Muscle of leg (tissue), 16 donors: ENCODE measurements at places on chromosomes 4 and X. TPM values are rescaled to one million over a fixed set of nuclear protein-coding genes. Genes with fewer than 3 reads are reported as not detected.

The DDX3X gene
- 136 TPM for total RNA-seq

The PRDM5 gene
- total RNA-seq = 25.3 TPM

The GALNTL6 gene
- total RNA-seq = 0.53 TPM

The XKRX gene
- total RNA-seq = 0.04 TPM

The KCTD8 gene
- 0.09 TPM for total RNA-seq

The ARHGEF38 gene
- not detected for total RNA-seq

The TDO2 gene
- 0.13 TPM for total RNA-seq

The TLR8 gene
- total RNA-seq = 0.44 TPM

The PABPC1L2A gene
- not detected for total RNA-seq

The USP17L20 gene
- total RNA-seq = not detected

The TRPC5OS gene
- 0.13 TPM for total RNA-seq

The MAOA gene
- total RNA-seq = 0.44 TPM

The CT45A3 gene
- not detected for total RNA-seq

The PRR32 gene
- total RNA-seq = 95.8 TPM

The SRPX gene
- 47.4 TPM for total RNA-seq

The MXD4 gene
- 31.5 TPM for total RNA-seq

The RXFP1 gene
- 1.1 TPM for total RNA-seq

The ANKRD37 gene
- total RNA-seq = 12.3 TPM

The TMA16 gene
- total RNA-seq = 29.6 TPM

The FAM149A gene
- total RNA-seq = 9.4 TPM

The ACE2 gene
- total RNA-seq = 0.04 TPM

The GLRA3 gene
- total RNA-seq = not detected

The GPR173 gene
- 4.4 TPM for total RNA-seq

The TMEM192 gene
- 9.9 TPM for total RNA-seq

The ATP8A1 gene
- 8.6 TPM for total RNA-seq

The CFP gene
- 3.2 TPM for total RNA-seq

The MAGEB17 gene
- 0.09 TPM for total RNA-seq

The SYTL4 gene
- 3.0 TPM for total RNA-seq

The MID1 gene
- 19.3 TPM for total RNA-seq

The TLR10 gene
- total RNA-seq = 0.27 TPM

The ITGB1BP2 gene
- total RNA-seq = 140 TPM

The CT45A1 gene
- 0.13 TPM for total RNA-seq

The BLOC1S4 gene
- 8.7 TPM for total RNA-seq

The CYBB gene
- total RNA-seq = 19.3 TPM

The GPRASP1 gene
- 11.7 TPM for total RNA-seq

The SPIN4 gene
- total RNA-seq = 6.5 TPM

The ATP1B4 gene
- 298 TPM for total RNA-seq

The SLC25A53 gene
- total RNA-seq = 8.8 TPM

The FAM156B gene
- 20.8 TPM for total RNA-seq

The TKTL2 gene
- not detected for total RNA-seq

The DSPP gene
- total RNA-seq = under 0.01 TPM

The MUC7 gene
- not detected for total RNA-seq

The ARL9 gene
- 0.35 TPM for total RNA-seq

The GPC3 gene
- 271 TPM for total RNA-seq

The TFDP3 gene
- not detected for total RNA-seq
